SK-N-SH (cell line): ENCODE measurements at places on chromosomes 5 and 9. TPM values are rescaled to one million over a fixed set of nuclear protein-coding genes. Genes with fewer than 3 reads are reported as not detected.
A peak's percentile ranks its signal among the peaks of the same experiment; 100 is the strongest.

Gene SLC24A2
- not detected in 2 replicates for polyA plus RNA-seq

Gene FAM151B
- polyA plus RNA-seq = 1.2 and 1.5 TPM in 2 replicates

Gene OR1B1
- polyA plus RNA-seq = not detected in 2 replicates

Gene PCDHA9
- 0.02 TPM in 2 replicates for polyA plus RNA-seq

Gene IRX2
- not detected in 2 replicates for polyA plus RNA-seq

Gene ARSI
- polyA plus RNA-seq = 0.03 and 0.20 TPM in 2 replicates

Gene MSX2
- 5.1 and 5.8 TPM in 2 replicates for polyA plus RNA-seq

Gene TLR4
- polyA plus RNA-seq = 0.85 and 1.2 TPM in 2 replicates

Gene SOHLH1
- not detected in 2 replicates for polyA plus RNA-seq

DNA sequence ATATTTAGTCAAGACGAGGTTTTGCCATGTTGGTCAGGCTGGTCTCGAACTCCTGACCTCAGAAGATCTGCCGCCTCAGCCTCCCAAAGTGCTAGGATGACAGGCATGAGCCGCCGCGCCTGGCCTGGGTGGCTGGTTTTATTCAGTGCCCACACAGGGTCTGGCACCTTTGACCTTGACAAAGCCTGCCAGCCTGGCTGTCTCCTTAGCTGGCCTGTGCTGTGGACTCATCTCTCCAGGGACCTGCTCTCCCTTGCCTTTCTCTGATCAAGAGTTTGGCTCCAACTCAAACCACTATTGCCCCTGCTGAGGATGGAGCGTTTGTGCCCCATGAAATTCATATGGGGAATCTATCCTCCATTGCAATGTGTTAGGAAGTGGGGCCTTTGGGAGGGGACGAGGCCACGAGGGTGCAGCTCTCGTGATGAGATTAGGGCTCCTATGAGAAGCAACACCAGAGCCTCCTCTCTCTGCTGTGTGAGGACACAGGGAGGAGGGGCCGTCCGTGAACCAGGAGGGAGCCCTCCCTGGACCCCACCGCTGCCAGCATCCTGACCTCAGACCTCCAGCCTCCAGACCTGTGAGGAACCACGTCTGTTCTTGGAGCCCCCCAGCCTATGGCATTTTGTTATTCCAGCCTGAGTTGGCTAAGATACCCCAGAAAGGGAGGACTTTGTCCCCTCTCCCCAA lies 45.0 kb downstream of the MRPL36 start:
- no peak for DNase-seq

- DNase-seq = no peak
Measured at GRCh38 chr5:51095486-51095885, 287.8 kb upstream of the ISL1 start.

GRCh38 chr5:77427998-77428397 lies 64.1 kb downstream of the WDR41 start:
- DNase-seq = no peak

DNA sequence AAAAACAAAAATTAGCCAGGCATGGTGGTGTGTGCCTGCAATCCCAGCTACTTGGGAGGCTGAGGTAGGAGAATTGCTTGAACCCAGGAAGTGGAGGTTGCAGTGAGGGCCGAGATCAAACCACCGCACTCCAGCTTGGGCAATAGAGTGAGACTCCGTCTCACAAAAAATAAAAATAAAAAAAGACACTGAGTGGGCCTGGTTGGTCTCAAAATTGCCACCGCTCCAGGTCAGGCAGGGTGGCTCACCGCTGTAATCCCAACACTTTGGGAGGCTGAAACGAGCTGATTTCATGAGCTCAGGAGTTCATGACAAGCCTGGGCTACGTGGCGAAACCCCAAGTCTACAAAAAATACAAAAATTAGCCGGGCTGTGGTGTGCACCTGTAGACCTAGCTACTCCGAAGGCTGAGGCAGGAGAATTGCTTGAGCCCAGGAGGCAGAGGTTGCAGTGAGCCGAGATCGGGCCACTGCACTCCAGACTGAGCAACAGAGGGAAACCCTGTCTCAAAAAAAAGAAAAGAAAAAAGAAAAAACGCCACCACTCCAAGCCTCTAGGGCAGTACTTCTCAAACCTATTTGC lies 1.8 kb downstream of the STK10 start:
- DNase-seq = no peak

DNA sequence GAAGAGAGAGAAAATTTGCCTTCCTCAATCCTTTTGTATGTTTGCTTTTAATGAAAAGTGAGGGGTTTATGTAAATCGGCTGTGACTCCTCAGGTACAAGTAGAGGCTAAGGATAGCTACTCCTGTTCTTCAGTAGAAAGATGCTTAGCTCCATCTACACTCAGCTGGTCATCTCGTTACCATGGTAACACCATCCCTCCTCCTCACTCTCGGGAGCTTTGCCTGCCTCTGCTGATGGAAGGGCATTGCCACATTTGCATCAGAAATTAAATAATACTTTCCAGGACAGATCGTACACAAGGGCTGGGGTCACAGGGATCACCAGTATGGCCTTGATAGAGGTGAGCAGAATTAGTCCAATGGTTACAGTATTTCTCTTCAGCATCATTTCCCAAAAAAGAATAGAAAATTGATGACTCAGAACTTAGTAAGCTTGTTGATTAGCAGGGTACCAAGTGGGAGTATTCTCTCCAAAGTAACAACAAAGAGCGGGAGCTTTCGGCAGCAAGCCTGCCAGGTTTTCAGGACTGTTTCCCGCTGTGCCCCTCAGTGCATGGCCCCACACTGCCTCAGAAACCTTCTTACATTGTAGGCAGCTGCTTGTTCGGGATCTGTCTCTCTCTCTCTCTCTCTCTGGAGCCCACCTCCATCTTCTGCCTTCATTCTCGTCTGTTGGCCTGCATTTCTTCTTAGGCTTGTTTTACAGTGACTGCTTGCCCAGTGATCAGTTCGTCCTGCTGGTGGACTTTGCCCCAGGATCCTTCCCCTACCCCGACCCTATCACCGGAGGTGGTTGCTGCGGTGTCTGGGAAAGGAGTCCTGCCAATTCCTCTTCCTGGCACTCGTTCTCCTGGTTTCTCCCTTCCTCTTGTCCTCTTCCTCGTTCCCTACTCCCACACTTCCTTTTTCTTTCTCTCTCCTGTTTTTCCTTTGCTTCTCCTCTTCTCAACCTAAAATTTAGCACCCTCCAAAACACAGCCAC lies 51.9 kb upstream of the SNAPC3 start:
- peak; percentile 77 for DNase-seq

GRCh38 chr9:125570246-125570645 lies 136.8 kb downstream of the MAPKAP1 start:
- no peak for DNase-seq

- DNase-seq = no peak
Measured at GRCh38 chr9:37503736-37504135, 18.0 kb downstream of the POLR1E start.

DNA sequence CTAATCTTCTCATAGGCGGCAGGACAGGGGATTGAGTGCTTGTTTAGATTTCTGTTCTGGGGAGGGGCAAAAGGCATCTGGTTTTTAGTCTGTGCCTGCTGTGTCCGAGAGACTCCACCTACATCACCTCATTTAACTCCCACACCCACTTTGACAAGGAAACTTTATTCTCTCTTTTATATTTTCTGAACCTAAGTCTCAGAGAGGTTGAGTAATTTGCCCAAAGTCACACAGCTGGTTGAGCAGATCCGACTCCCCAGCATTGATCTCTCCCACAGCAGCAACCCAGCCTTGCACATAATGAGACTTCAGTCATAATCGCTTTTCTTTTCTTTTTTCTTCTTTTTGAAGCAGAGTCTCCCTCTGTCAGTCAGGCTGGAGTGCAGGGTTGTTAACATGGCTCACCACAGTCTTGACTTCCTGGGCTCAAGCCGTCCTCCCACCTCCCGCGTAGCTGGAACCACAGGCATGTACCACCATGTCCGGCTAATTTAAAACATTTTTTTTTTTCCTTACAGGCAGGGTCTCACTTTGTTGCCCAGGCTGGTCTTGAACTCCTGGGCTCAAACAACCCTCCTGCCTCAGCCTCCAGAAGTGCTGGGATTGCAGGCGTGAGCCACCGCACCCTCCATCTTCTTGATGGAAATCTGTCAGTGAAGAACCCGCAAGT lies 36.5 kb upstream of the ANKRD33B start:
- no peak for DNase-seq

DNA sequence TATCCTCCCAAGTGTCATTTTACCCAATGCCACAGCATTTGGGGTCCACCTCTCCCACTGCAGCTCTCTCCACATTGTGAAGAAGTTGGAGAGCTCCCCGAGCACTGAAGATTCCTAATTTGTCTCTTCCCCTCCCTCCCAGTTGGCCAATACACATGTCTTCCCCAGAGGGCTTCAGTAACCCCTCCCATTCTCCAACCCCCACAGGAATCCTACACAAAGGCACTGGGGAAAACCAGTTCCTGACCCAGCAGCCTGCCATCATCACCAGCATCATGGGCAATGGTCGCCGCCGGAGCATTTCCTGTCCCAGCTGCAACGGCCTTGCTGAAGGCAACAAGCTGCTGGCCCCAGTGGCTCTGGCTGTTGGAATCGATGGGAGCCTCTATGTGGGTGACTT lies 87.3 kb upstream of the WWC1 start:
- no peak for DNase-seq

GRCh38 chr9:108417726-108418125 lies 438.1 kb downstream of the ACTL7B start:
- DNase-seq = no peak

DNA sequence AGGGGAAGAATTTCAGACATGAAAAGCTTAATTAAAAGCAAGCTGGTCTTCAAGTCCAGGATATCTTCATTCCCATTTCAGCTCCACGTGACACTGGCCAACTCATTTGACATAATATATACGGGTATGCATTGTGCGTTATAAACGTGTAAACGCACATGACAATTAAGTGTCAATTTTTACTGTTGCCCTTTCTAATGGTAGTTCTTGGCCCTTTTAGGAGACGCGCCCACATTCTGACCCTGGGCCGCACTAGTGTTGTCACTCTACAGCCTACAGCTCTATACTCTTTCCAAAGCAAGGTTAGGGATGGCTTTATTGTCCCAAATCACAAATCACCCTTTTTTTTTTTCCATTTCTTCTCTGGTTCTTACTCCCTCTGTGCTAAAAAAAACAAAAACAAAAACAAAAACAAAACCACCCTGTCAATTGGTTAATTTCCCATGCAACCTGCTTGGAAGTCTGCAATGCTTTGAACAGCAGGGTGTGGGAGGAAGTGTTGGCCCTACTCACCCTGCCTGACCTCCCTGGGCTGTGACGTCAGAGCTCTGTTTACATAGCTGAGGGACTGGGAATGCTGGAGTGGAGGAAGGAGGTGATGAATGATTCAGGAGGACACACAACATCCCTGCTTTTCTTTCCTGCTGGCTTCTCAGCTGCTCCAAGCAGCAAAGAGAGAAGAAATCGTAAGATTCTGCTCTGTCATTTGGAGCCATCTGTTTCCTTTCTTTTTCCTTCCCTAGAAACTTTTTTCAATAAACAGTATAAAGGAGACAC lies 19.3 kb downstream of the RFK start:
- no peak for DNase-seq

DNA sequence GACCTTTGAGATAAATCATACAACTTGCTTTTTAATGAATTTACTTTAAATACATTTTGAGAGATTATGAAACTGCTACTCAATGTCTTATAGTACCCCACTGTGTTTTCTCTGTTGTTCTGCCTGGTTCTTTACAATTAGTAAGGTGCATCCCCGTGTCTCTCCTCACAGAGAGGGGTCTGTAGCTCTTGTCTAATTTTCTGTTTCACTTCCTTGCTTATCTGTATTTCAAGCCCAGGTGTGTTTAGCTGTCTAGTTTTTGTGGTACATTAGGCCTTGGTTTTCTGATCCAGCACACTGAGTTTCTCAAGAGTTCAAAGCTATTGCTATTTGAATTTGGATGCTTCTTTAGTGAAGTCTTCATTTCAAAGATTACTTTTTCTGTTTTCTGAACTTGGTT lies 105.1 kb downstream of the MAST4 start:
- DNase-seq = no peak

DNA sequence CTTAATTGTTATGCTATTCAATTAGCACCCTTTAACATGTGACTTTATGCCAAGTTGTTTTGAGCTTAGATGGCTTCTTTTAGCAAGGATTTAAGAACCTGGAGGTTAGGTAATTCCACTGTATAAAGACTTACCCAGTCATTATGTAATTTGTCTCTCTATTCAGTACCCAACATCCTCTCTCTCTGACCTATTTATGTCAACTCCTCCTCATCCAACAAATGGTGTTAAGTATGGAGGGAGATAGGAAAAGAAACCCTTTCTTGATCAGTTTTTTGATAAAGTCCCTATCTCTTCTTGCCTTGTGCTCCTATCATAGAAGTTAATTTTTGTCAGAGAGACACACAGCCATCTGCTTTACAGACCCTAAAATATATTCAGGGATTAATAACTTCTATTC lies 181.2 kb upstream of the GPR151 start:
- DNase-seq = no peak

GRCh38 chr5:150829744-150830143 lies 16.6 kb upstream of the IRGM start:
- DNase-seq = no peak

DNA sequence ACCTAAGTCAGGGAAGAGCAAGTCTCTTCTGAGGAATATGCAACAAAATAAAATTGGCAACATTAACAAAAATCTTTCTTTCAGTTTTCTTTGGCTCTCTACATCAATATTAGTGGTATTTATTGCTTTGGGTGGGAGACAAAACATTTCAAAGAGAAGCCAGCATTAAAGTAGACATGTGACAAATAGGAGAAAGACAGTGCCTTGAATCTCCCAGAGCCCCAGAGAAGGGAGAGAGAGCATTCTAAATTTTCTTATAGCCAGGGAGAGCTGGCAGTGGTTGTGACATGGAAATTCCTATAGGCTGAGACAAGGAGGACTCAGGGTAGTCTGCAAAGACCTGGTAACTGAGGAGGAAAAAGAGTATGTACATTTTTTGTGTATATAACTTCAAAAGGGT lies 79.4 kb upstream of the NREP start:
- DNase-seq = no peak

DNA sequence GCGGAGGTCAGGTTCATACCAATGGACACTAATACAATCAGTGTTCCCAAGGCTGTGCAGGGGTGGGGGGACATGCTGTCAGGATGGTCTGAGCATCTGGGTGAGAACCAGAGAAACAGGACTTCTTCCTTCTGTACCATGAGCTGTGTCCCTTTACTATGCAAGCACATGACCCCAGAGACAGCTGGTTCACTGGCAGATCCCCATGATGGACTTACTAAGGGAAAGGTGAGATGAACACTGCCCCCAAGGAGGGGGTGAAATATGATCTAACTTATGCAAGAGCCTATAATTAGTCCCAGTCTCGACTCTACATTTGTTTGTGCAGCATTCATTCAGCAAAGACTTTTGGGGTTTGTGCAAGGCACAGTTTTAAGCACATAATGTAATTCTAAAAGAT lies 91.4 kb downstream of the LIFR start:
- no peak for DNase-seq

- DNase-seq = no peak
Measured at GRCh38 chr5:42301349-42301748, 121.9 kb upstream of the GHR start.

GRCh38 chr5:177457852-177458681 lies 11.5 kb downstream of the PRR7 start:
- DNase-seq = no peak
